Small intestine (tissue), 16 donors: ENCODE measurements at places on chromosomes 4 and X. TPM values are rescaled to one million over a fixed set of nuclear protein-coding genes. Genes with fewer than 3 reads are reported as not detected.

DNA sequence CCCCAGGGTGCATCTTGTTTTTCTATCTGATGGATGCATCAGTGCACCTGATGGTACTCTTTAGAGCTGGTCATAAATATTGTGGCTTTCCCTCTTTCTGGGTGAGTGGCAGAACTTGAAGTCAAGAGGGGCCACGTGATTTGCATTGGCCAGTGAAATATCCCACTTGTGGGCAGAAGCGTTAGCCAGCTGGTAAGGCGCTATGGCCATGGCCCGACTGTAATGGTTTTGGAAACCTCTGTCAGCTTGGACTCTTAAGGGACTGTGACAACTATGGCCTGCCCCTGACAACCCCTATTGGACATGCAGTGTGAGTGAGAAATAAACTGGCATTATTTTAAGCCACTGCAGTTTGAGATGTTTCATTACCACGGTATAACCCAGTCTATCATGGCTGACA lies 72.8 kb downstream of the SEL1L3 start:
- DNase-seq, result no peak

Gene HS6ST2
- not detected for polyA plus RNA-seq

GRCh38 chr4:140928880-140929279 lies 172.7 kb upstream of the TBC1D9 start:
- DNase-seq, result no peak

Gene SSX3
- polyA plus RNA-seq, result not detected

DNA sequence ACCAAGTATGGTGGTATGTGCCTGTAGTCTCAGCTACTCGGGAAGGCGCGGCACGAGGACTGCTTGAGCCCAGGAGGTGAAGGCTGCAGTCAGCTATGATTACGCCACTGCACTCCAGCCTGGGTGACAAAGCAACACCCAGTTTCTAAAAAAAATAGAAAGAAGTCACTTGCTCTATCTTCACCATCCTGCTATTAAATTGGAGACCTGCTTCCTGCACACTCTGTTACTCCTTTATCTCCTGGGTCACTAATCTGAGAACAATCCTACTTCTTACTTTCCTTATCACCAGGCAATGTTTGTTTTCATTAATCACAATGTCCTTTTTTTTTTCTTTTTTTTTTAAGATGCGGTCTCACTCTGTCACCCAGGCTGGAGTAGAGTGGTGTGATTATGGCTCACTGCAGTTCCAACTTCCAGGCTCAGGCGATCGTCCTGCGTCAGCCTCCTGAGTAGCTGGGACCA lies 16.2 kb downstream of the PRKX start:
- DNase-seq, result peak; percentile 28
